ENCODE measurements at places on chromosomes 6 and 20.

- DNase-seq = no peak
Observed at GRCh38 chr6:78701407-78701806, 165.9 kb upstream of the IRAK1BP1 start.

GRCh38 chr6:1417718-1418117 is 28.3 kb downstream of the FOXF2 start:
- DNase-seq = no peak

DNA sequence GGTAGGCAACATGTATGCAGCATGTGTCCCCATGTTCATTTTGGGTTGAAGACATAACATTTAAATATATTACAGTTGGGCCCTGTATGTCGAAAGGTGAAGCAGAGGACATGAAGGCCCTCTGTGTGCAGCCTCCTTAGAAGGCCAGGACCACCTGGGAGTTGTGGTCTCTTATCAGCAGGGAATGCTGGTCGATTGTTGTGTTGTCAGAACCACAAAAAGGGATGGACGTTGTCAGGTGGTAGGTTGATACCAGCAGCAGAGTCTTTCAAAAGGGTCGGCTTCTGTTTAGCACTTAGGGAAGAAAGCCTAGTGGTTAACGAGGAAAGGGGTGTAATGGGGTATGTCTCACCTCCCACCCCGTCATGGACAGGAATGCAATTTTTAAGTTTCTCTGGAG is 67.3 kb upstream of the SLC22A1 start:
- no peak for DNase-seq

- no peak for DNase-seq
Observed at GRCh38 chr6:24080711-24081110, 45.3 kb upstream of the NRSN1 start.

- no peak for DNase-seq
Observed at GRCh38 chr20:19181552-19181951, 30.9 kb upstream of the SLC24A3 start.

DNA sequence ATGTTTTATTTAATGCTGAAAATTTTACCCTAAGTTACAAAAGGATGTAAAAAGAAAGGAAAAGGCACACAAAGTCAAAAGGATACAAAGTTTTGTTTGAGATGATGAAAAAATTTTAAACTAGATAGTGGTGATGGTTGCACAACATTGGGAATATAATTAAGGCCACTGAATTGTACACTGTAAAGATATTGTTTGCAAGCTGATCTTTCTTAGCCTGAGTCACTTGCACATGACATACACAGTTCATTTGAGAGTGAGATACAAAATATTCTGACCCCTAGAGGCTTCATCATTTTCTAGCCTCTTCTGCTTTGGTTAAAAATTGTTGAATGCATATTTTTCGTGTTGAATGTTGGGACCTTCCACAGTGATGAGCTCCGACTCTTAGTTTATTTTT is 462.6 kb downstream of the HDGFL1 start:
- DNase-seq = no peak

DNA sequence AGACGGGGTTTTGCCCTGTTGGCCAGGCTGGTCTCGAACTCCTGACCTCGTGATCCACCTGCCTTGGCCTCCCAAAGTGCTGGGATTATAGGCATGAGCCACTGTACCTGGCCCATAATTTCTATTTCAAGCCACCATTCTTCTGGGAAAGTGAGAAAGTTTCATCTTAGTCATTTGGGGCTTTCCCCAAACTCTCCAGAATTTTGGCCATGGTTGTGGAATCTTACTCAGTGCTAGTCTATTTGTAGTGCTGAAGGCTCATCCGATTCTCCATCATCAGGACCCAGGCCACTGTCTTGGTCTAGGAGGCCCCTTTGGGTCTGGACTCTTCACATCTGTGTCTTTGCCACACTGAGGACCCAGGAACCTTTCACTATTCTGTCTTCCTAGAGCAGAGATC is 164.9 kb downstream of the EYA2 start:
- no peak for DNase-seq

DNA sequence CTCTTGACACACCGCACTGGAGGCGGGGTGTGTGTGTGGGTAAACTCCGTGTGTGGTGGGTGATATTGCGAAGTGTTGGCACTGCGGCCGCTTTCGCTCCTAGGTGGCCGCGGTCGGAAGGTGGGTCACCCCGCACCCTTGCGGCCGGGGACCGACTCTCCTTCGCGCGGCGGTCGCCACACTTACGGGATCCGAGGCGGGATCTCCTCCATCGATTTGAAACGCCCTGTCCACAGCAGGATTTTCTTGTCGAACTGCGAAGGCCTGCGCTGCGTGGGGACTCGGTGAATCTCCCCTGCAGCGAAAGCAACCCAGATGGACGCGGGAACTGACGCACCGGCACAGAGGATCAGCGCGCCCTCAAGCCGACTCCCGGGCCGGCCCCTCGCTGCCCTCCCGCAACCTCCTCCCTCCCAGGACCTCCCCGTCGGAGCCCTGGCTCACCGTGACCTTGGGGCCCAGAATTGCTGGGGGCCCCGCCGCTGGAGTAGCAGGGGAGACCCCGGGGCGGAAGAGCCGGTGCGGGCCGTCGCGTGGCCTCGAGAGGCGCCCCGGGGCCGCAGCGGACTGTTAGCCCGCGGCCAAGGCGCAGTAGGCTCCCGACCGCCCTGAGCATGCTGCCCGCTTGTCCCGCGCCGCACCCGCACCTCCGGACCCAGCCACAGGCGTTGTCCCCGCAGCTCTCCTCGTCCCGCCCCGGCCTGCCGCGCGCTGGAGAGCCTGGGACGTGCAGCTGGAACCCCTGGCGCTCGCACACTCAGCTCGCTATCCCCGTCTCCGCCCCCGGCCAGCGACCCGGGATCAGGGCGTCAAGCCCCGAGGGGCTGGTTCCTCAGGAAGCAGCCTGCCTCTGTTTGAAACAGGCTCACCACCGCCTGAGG is at the start of gene FAM162B:
Gene FAM162B (minus strand): TSS at position 759 of the 881 bp plus-strand sequence. CDS start 143 bp downstream, at position 616.
- DNase-seq = no peak

DNA sequence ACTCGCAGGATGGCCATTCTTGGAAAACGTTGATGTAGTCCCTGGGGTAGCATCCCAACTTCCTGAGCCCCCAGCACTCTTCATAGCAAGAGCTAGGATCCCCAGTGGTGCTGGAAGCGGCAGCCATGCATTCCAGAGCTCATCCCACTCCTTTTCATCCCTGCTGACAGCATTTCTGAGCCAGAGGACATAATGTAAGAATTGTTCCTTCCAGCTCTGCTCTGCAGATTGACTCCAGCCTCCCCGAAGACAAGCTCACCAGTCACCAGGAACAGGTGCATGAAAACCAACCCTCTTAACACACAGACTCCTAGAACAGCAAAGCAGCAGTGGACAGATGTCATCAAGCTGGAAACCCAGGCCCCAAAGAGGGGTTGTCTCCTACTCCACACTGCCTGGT is 3.8 kb downstream of the SLC13A3 start:
- no peak for DNase-seq

DNA sequence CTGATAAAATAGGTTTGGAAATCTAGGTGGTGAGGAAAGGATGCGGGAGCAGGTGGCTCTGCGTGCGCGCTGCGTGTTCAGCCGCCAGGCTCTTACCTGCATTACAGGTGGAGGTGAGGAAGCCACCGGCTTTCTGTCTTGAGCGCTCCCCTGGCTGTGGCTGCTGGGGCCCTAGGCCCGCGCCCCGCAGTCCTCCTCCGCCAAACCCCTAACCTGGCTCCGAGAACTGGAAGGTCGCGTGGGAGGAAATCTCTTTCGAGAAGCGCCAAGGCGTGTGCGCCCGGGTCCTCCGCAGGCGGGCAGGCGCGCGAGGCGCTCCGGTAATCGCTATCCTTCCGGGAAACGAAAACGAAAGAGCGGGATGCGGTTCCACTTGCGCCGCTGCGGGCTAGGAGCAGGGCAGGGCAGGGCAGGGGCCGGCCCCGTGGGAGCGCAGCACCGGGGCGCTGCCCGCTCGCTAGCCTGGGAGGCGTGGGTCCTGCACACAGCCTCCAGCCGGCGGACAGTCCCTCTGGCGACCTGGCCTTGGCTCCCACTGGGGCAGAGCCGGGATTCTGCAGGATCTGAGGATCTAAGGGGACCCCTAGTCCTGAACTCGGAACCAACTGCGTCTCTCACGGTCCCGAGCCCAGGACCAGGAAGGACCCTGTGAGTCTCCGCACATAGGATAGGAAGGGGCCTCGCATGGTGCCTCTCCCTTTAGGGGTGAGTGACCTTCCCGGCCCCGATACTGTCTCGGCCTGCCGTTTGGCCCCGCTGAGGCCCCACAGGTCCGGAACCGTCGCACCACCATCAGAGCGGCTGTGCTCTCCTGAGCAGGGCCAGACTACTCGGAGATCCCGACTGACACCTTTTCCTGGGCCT is at the start of gene ETV7:
Gene ETV7 (minus strand): TSS at position 230 of the 864 bp plus-strand sequence. CDS start 128 bp downstream, at position 102.
- DNase-seq = peak; percentile 8

DNA sequence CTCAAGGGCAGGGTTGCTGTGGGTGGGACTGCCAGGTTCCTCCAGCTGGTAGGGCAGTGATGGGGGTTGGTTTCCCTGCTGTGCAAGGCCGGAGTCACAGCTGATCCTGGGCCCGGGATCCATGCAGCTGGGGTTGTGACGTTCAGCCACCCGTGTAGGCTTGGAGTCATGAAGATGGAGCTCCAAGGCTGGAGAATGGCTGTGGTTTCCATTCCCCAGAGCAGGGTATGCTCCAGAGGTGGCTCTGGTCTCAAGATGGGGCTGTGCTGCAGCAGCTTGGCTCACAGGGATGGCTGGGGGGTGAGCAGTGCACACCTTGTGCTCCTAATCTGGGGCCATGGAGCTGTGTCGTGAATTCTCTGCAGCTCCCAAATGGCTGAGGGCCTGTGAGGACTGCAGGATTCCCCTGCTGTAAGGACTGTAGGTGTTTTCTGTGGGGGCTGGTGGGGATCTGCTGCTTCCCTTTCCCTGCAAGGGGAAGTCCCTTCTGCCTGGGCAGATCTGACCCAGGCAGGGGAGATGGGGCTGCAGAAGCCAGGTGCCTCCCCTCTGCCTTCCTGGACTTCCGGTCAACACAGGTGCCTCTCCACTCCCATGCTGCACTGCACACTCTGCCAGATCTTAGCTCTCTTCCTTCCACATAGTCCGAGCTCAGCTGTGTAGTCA is 15.9 kb downstream of the KIF25 start:
- no peak for DNase-seq

DNA sequence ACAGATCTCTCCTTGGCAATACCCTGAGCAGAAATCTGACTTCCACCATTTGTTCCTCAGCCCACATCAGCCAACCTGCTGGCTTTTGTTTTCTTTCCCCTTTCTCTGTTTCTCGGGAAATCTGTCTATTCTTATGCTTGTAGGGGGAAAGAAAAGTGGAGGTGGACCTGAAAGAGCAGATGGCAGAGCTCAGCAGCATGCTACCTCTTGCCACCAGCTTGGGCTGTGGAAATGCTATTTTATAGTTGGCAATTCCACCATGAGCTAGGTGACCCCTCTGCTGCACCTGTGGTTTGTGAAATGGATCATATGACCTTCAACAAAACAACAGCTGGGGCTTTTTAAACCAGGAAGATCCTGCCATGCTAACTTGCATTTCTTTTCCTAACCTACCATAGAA is 6.8 kb upstream of the SPATS1 start:
- DNase-seq = no peak

DNA sequence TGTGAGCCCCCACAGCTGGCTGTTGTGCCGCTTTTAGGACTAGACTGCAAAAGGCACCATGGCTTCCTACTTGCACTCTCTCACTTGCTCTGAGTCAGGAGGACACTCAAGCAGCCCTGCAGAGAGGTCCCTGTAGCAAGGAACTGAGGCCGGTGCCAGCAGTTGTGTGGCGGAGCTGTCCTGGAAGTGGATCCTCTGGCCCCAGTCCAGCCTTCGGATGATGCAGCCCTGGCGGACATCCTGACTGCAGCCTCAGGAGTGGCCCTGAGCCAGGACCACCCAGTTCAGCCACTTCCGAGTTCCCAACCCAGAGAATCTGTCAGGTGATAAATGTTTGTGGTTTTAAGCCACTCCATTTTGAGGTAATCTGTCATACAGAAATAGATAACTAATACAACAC is 17.5 kb downstream of the CTCFL start:
- DNase-seq = no peak

GRCh38 chr6:110198561-110198960 is 18.3 kb downstream of the CDC40 start:
- DNase-seq = no peak

DNA sequence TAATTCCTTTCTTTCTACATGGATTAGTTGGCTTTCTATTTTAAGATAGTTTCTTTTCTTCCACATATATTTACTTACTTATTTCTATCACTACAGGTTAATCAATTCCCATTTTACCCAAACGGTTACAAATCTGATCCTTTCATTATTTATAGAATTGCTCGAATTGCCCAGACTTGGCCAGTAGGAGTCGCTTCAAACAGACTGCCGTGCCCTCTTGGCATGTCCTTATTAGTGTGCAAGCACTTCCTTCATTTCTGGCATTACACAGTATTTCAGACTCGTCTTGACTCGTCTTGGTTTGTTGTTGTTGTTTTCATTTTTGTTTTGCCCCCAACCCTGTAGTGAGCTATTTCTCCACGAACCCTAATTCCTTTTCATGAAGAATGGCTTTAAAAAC is 74.6 kb downstream of the SAMD3 start:
- DNase-seq = no peak

- no peak for DNase-seq
Observed at GRCh38 chr20:44288252-44288651, 22.8 kb downstream of the FITM2 start.

DNA sequence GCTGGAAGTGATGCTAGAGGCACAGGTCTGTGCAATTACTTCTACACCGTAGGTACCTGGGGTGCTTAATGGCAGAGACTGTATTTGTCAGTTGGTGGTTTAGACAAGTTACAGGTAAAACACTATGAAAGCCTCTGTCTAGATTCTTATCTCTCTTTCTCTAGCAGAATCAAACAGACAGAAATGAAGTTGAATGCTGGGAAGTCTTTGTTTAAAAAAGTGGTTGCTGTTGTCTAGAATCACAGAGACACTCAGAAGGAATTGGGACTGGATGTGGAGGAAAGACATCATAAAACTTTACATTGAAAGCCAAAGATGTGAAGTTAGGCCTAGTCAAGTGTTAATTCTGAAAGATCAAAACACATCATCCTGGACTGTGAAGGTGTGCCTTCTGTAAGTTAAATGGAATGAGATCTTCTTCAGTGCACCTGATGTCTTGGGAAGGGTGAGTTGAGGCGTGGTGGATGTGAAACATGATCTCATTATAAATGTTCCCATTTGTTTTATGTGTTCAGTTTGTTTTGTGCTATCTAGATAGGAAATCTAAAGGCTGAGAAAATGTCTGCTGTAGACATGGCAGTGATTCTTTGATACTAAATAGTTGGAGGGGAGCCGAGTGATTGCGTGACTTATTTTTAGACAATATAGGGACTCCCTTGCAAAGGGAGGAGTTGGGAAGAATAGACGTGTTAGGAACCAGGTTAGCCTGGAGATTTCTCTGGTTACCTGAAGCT is 290.2 kb downstream of the SOX4 start:
- DNase-seq = no peak

DNA sequence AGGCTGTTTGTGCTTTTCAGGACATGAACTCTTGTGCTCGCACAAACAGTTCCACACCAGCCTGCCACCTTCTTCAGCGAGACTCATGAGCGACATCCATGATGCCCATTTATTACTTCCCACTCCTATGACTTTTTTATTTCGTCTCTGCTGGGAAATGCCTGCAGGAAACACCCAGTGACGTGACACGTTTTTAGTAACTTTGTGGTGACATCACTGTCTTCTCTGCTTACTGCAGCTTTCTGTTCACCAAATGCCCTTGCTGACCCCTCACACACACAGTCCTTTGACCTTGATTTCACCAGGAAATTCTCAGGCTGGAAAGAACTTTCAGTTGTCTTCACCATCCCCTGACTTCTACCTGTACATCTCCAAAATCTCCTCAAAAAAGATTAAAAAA is 8.9 kb downstream of the TRIM40 start:
- no peak for DNase-seq

Measured in stimulated activated CD8-positive, alpha-beta memory T cell treated with anti-CD3 and anti-CD28 coated beads, Interleukin-2, amount 100 ng/mL, for 1 hour (primary cell).